Skeletal muscle cell (primary cell): ENCODE measurements at places on chromosomes 3 and 15.
A peak's percentile ranks its signal among the peaks of the same experiment; 100 is the strongest.

DNA sequence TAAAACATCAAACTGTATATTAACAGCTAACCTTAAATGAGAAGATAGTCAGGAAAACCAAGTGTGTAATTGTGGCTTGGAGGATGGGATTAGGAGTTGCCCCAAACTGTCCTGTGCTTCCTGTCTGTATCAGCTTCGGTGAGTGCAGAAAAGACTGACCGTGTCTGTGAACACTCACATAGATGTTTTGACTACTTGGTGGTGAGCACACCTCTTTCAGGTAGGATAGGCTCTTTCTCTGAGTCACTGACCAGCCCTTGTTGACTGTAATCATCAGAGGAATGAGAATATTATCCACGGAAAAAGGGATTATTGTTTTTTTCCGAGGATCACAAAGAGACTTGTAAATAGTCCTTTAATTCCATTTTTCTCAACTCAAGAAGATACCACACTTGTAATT, 51.5 kb downstream of the GMNC start:
- DNase-seq: no peak

DNA sequence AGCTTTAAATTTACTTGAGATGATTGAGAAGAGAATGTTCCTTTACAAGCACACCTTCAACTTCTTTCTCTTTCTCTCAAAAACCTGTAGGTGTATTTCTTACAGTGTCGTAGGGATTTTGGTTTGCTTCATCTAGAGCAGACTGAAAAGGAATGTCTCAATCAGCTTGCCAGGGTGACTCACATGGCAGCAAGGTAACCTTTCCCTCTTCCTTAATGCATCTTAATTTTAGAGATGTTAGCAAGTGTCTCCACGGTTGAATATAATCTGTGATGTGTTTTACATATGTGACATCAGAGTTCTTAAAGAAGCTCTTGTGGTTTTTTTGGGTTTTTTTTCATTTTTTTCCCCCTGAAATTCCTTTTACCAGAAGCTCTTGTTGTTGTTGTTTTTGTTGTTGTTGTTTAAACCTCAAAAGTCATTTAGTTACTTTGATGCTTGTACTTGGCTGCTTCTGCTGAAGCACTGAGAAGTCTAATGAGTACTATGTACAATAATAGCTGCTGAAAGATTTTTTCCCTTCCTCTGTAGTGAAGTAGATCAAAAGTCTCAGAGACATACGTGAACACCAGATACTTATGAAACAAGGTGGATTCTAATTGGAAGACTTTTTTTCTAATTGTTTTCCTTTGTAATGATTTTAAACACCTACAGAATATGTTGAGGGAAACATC, 83.1 kb downstream of the RETNLB start:
- DNase-seq: no peak

DNA sequence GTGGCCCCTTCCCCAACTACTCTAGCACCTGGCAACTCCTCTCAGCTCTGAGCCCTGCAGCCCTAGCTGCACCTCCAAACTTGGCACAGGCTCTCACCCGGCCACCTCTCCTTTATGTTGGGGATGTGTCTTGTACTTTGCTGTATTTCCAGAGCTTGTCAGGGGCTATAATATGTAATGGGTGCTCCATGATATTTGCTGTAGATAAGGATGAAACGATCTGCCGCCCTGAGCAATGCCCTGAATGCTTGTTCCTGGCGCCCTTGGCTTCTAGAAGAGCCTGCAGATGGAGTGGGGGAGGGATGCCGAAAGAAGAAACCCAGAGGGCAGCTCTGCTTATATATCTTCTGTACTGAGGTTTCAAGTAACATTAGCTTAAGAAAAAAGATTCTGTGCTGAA, 35.9 kb upstream of the ZBTB38 start:
- DNase-seq: no peak

GRCh38 chr3:47897954-47898353, 95.0 kb downstream of the DHX30 start:
- DNase-seq: no peak

- no peak for DNase-seq
Observed at GRCh38 chr15:91376038-91376437, 276.0 kb downstream of the SV2B start.

DNA sequence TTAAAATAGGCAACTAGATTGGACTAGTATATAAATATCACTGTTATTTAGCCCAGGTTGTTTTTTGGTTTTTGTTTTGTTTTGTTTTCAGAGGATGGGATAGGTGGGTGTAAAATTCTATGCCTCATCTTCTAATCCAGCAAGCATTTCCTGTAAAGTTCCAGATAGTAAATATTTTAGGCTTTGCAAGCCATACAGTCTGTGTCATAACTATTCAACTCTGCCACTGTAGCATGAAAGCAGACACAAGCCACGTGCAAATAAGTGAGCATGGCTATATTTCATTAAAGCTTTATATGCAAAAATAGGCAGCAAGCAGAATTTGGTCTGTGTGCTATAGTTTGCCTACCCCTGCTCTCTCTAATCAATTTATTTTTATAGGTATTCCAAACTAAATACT, 657.3 kb upstream of the TGFBR2 start:
- no peak for DNase-seq

GRCh38 chr3:23112491-23112890, 90.6 kb upstream of the UBE2E2 start:
- DNase-seq: no peak

GRCh38 chr3:136247436-136247835, 2.7 kb upstream of the PCCB start:
- DNase-seq: no peak

DNA sequence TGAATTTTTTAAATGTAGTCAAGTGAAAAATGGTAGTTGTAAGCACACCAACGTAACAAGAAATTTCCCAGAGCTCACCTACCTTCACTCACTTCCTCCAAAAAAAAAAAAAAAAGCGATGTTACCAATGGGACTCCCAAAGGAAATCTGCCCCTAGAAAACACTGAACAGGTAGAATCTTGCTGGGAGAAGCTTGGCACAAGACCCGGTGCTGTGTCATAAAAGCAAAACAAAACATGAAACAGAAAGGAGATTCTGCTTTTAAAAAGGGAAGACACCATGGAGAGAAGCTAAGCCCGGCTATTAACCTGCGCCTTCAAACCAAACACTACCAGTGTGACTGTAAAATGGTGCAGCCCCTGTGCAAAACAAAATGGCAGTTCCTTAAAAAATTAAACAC, 40.5 kb downstream of the PGPEP1L start:
- DNase-seq: no peak

- DNase-seq: no peak
Observed at GRCh38 chr3:100407977-100408532, 6.7 kb downstream of the LNP1 start.

- peak; percentile 36 for DNase-seq
Observed at GRCh38 chr3:101828276-101828675, 21.0 kb upstream of the NFKBIZ start.

DNA sequence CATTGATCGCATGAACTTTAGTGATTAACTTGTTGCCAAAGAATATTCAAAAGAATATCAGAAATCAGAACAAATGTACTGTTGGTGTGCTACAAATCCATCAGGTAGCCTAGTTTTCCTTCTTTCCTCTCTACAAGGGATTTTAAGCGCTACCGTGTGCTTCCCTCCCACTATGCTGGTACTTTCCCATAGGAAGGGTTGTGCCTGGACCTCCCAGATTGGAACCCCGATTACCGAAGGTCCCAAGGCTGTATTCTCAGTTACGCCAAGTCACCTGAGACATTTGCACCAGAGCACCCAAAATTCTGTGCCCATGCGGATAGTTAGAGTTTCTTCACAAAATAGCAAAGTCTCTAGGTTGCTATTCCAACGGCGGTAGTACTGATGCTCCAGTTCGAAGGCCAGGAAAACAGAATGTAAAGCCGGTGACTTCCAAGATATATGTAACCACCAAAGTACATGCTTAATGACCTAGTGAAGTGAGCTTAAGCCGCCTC, 23.4 kb upstream of the GATM start:
- DNase-seq: no peak

DNA sequence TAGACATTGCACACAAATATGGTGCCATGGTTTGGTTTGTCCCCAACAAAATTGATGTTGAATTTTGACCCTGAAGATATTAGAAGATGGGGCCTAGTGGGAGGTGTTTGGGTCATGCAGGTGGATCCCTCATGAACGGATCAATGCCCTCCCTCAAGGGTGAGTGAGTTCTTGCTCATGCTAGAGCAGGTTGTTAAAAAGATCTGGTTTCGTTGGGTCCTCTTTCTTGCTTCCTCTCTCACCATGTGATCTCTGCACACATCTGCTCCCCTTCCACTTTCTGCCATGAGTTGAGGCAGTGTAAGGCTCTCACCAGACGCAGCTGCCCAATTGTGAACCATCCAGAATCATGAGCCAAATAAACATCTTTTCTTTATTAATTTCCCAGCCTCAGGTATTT, 87.8 kb upstream of the MDFIC2 start:
- DNase-seq: no peak

DNA sequence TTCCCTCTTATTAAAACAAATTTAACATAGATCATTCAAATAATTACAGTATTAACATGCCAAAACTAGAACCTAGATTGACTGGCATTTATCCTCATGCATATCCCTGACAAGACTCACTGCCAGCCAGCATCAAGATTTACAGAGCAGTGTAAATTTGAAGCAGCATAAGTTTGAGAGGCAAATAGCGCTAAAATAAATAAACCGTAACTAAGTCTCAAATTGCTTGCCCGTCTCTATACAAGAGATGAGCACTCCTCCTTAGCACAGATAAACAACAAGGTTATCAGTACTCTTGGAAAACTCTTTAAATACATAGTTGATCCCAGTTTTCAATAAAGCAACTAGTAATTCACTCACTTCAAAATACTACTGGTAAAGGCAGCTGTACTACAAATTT, 29.6 kb downstream of the MSL2 start:
- DNase-seq: no peak

- DNase-seq: peak; percentile 63
Observed at GRCh38 chr15:51726302-51727073, 11.0 kb downstream of the LYSMD2 start.

DNA sequence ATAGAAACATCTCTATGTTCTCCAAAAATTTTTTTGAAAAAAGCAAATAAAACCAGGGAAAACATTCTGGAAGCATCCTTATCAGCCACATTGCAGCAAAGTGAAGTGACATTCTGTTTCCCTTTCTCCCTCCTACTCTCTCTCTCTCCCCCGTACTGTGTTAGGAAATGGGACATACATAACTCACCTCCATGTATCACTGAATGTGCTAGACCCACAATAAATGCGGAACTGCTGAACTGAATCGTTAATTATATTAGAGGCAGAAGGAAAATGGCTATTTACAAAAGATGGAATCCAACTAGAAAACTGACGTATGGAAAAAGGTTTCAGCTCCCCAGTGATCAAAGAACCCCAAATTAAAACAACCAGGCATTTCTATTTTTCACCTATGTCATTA, 129.8 kb downstream of the MINAR1 start:
- DNase-seq: no peak

- no peak for DNase-seq
Observed at GRCh38 chr3:169678122-169678521, 14.6 kb upstream of the MECOM start.

- no peak for DNase-seq
Observed at GRCh38 chr3:49518016-49518415, 36.3 kb upstream of the BSN start.

DNA sequence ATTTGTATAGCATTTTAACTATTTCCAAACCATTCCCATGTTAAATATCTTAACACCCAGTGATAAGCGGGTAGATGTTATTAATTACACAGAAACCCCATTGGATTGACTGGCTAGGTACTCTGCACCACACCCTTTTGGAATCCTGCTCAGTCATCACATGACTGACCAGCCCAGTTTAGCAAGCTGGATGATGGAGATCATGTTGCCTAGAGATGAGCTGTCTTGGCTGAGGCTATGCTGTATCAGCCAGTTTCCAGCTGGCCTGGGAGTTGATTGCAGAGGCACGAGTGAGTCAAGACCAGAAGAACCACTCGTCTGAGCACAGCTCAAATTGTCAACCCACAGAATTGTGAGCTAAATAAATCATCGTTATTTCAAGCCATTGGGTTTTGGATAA, 124.6 kb downstream of the ZNF621 start:
- no peak for DNase-seq

DNA sequence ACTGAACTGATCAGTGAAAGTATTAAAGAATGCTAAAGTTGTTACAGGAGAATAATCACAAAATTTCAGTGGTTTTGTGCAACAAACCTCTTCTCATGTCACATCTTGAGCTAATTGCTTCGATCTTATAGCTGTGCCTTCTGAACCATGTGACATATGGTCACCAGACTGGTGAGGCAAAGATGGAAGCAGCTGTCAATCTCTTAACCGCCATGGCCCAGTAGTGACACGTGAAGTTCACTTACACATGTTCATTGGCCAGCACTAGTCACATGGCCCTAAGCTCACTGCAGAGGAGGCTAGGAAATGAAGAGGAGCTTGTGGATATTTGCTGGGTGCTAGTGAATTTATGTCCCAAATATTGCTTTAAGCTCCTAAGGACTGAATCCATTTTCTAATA, 32.5 kb downstream of the BOC start:
- no peak for DNase-seq

- DNase-seq: no peak
Observed at GRCh38 chr3:61892891-61893290, 331.5 kb downstream of the PTPRG start.

DNA sequence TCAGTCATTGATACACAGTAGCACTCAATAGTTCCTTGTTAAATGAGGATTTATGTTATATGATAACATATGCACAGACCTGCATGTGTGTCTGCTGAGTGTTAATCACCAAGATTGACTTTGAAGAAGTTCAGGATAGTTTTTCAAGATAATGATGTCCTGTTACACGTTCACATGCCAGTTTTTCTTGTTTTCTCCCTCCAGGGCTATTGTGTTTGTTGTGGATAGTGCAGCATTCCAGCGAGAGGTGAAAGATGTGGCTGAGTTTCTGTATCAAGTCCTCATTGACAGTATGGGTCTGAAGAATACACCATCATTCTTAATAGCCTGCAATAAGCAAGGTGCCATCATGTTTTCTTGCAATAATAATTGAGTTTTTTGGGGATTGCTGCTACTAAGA, 9.8 kb downstream of the SRPRB start:
- no peak for DNase-seq

GRCh38 chr3:164507886-164508285, 570.4 kb downstream of the SI start:
- no peak for DNase-seq

- no peak for DNase-seq
Observed at GRCh38 chr3:13004376-13004775, 68.9 kb downstream of the IQSEC1 start.

- no peak for DNase-seq
Observed at GRCh38 chr3:126807795-126808194, 103.8 kb downstream of the CHCHD6 start.

GRCh38 chr15:93414576-93415231, 325.7 kb upstream of the RGMA start:
- no peak for DNase-seq

- DNase-seq: no peak
Observed at GRCh38 chr3:102020735-102021134, 171.4 kb downstream of the NFKBIZ start.
